Epithelial cell of esophagus (primary cell): ENCODE measurements at places on chromosomes 5 and 9.
A peak's percentile ranks its signal among the peaks of the same experiment; 100 is the strongest.

GRCh38 chr5:139232147-139232724 is 34.1 kb upstream of the SIL1 start:
- DNase-seq = peak; percentile 99

GRCh38 chr9:2262386-2263071 is 247.4 kb downstream of the SMARCA2 start:
- no peak for DNase-seq

DNA sequence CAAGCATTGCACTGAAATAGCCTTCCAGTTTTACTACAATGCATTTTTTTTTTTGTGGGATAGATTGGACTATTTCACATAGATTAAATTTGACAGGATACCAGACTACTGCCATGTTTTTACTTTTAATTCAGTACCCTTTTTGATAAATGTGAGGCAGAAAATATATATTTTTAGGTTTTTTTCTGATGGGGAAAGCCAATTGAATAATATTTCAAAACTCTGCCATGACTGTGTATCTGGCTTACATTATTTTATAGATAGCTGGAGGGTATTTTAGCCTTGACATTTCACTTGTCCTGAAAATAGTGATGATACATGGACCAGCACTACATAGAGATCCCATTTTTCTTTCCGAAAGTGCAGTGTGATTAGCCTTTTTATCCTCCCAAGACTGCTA is 133.5 kb upstream of the PRR16 start:
- DNase-seq = no peak

- DNase-seq = no peak
These were observed 94.5 kb downstream of the CFAP90 start for GRCh38 chr5:7756453-7756852.

DNA sequence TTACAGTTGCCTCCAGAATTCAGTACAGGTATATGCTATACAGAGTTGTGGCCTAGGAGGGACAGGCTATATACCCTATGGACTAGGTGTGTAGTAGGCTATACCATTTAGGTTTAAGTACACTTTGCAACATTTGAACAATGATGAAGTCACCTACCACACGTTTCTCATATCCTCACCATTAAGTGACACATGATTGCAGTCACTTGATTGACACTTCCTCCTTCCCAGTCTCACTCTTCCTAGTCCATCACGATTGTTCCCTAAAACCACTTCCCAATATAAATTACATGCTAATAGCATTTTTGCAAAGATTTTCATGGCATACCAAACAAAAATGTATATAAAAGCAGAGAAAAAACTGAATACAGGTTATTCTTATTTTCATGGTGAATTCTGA is 312.2 kb downstream of the EPB41L4A start:
- peak; percentile 37 for DNase-seq

- no peak for DNase-seq
These were observed 307.4 kb downstream of the RAB3C start for GRCh38 chr5:58890265-58890664.

DNA sequence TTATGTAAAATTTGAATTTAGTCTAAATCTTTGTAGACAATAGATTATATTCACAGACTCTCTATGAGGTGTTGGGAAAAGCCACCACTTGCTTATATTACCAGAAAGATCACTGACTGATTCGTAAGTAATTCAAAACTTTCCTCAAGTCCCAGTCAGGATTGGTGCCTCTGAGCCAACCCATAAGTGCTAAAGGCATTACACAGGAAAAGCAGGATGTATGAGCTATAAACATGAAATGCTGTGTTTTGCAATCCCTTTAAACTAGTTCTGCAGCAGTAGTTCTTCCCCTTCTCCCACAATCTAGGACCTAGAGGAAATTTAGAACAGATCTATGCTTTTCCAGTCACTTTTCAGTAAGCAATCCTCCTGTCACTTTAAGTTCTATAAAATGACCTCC is 48.0 kb downstream of the SHLD3 start:
- DNase-seq = peak; percentile 90

DNA sequence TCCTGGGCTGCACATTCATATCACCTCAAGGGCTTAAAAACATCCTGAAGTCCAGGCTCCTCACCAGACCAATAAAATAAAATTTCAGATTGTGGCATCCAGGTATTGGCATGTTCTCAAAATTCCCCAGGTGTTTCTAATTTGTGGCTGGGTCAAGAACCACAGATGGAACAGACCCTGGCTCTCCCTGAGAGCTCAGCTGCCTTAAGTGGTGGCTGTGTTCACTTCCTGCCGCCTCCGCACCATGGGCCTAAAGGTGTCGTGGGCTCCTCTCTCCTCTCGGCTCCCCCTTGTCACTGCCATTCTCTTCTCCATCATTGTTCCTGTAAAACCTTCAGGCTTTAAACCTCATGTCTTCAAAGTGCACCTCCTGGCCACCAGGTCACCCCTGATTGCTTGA is 17.8 kb upstream of the CCNJL start:
- no peak for DNase-seq

DNA sequence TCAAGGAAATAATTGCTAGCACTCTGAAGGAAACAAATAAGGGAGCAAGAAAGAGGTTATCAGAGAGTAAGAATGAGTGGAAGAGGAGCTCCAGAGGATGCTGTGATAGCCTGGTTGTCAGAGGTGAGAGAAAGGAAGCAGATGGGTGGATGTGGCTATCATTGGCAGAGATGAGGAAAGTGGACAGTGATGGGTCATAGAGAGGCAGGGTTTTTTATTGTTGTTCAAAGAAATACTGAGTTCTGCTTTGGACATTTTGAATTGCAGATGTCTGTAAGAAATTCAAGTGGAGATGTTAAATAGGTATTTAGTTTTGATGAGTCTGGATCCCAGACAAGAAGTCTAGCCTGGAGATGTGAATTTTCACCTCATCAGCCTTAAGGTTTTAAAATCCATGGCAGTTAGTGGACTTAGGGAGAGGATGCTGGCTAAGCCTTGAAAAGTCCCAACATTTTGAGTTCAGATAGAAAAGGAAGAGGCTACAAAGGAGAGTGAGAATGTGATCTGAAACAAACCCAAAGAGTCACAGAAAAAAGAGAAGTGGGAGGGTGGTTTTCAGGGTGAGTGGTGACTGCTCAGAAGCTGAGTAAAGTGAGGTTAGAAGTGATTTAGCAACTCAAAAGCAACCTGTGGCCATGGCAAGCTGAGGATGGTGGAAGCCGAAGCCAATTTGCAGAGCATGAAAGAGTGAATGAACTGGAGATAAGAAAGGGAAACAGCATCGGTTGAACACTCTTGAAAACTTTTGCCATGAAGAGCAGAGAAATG is 50.4 kb downstream of the PPIC start:
- DNase-seq = no peak

GRCh38 chr9:123389070-123389469 is 33.1 kb downstream of the CRB2 start:
- no peak for DNase-seq

DNA sequence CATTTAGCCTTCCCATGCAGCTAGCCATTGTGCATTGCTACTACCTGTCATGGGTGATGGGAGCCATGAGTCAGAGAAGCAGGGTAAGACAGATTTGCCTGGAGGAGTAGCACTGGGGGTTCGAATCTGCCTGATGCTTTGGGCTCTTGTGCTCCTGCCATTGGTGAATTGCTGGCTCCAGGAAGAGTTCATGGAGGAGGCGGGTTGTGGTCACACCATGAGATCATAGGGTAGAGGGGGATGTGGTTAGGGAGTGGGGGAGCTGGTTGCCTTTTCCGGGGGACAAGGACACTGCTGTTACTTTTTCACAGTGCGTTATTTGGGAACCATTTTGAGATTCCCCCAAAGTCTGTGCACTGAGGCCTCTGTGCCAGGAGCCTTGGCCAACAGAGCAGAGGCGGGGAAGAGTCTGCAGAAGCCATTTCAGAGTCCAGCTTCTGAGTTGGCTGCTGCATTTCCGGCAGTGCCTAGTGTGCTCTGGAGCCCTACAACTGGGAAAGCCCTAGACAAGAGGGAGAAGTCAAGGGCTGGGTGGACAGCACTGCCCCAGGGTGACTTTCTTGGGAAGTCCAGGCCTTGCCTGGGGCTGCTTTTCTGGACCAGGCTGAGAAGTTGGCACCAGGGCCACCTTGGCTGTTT is 6.2 kb downstream of the ANGPTL2 start:
- no peak for DNase-seq

- DNase-seq = no peak
These were observed 69.8 kb downstream of the ADAMTS2 start for GRCh38 chr5:179275381-179275878.

DNA sequence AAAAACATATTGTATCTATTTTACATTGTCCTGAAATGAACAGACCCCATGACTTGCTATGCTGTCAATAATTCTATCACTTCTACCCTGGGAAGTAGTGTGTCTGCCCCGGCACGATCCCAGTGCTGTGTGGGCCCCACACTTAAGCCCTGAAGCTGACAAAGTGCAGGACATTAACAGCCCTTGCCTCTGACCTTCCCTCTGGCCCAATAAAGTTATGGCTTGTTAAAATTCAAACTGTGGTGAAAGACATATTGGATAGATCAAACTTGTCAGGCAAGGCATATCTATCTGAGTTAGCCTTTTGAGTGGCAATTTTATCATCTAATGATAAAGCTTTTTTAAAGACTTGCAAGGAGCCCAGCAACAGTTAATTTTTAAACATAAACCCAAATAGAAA is 229.2 kb downstream of the SPOCK1 start:
- no peak for DNase-seq

- peak; percentile 54 for DNase-seq
These were observed 35.6 kb upstream of the NEURL1B start for GRCh38 chr5:172605466-172605865.

DNA sequence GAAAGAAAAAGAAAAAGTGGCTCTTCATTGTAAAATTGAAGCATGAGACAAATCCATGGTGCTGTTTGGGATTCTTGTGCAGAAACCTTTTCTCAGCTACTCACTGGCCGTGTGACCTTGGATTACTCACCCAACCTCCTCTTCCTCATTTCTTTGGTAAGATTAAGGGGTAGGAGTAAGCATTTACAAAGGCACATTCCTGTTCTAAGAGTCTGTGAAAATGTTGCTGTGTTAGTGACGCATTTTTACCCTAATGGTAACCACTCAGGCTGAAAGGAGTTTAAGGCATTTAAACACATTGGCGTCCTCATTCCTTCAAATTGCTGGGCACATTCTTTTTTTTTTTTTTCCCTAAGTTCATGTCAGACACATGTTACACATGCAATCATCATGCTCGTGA is 4.3 kb downstream of the RAI14 start:
- DNase-seq = peak; percentile 54

DNA sequence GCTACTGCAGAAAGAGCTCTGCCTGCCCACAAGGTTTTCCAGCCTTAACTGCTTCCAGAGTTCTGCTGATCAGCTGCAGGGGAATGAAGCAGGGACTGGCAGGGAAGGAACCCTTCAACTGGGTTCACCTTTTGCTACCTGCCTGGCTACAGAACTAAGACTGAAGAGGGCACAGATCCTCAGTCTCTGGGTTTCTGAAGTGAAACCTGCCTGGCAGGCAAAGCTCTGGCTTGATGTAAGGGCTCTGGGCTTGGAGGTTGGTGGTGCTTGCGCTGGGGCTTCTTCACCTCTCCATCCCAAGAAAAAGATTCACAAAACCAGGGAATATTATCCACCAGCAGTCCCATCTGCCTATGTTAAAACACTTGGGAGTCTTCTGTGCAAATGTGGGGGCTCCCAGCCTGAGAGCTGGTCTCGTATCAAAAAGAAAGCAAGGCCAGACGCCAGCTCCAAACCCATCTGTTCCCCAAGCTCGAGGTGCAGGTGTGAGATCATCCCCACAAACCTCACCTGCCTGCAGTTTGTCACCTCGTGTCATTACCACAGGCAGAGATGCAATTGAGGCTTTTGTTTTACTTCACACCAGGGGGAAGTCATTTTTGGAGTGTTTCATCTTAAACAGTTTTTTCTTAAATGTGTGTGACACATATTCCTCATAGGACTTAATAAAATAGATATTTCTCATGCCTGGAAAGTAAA is 58.3 kb downstream of the BNC2 start:
- DNase-seq = no peak

- no peak for DNase-seq
These were observed 184.9 kb upstream of the OTULINL start for GRCh38 chr5:14396737-14397136.

DNA sequence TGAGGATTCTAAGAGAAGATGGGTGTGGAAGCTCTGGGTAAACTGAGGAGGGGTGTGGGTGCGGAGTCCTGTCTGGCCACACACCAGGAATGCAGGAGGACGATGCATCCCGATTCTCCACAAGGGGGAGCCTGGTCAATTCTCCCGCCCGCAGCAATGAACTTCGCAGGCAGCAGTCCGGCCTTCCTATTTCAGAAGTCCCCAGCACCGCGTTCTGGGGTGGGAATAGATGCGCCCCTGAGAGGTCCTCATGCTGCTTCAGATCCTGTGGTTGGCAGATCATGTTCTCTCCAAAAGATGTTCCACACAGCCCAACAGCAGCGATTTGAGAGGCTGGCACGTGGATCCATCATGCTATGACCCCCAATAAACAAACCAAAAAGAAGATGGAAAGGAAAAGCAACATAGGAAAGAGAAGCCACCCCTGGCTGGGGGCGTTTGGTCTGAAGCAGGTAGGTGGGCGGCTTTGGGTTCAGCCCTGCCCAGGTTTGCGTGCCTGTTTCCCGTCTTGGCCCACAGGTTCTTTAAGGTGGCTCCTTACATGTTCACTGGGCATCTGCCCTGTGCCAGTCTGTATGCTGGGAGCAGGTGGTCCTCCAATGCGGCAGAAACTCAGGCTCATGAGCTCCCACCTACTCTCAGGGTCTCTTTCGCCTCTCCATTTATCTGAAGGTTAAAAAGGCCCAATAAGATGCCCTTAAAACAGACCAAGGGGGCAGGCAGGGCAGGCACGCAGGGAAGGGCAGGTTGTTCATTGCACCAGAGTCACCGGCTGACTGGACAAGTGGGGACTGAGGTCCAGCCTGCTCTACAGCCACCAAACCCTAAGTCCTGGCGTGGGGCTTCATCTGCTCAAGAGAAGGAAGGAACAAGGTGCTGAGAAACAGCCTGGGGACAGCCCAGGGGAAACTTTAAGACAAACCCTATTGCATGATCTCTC is 171.6 kb downstream of the PAX5 start:
- peak; percentile 50 for DNase-seq

GRCh38 chr9:85249313-85249621 is 492.5 kb downstream of the AGTPBP1 start:
- DNase-seq = no peak

GRCh38 chr5:101531026-101531425 is 627.9 kb upstream of the ST8SIA4 start:
- DNase-seq = no peak

- no peak for DNase-seq
These were observed 637.2 kb upstream of the DMAC1 start for GRCh38 chr9:8436786-8437185.

GRCh38 chr9:89945133-89945532 is 340.3 kb downstream of the GADD45G start:
- no peak for DNase-seq

- DNase-seq = no peak
These were observed 14.4 kb upstream of the ZFR start for GRCh38 chr5:32458880-32459495.
